ENCODE measurements at places on chromosomes 2 and 18.

- no peak for DNase-seq
These were observed 217.6 kb downstream of the CDH7 start for GRCh38 chr18:65968239-65969004.

DNA sequence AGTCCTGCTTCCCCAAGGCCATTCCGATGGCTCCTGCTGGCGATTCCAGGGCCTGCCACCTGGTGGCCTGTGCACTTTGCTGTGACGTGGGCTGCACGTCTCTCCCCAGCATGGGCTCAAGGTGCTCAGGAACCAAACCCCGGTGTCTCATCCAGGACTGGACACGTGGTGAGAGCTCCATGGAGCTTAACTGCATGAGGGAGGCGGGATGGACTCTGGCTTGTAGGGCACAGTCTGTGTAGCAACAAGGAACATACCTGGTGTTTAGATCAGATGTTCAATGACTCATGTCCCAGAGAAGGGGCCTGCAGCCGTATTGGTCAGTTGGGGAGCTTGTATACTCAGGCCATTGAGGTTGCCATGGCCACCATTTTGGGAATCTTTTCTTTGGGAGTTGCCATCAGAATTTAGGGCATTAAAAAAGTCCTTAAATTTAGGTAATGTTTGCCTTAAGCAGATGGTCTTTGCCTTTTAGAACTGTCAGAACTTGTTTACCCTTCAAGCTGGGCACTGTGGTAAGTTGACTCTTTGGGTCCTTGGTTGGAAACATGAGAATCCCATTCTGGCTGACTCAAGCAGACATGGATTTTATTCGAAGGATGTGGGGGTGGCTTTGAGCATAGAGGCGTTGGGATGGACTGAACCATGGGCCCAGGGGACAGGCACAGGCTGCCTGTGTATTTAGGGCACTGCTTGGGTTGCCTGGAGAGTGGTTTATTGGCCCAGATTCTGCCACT lies 21.0 kb downstream of the AGAP1 start:
- no peak for DNase-seq

DNA sequence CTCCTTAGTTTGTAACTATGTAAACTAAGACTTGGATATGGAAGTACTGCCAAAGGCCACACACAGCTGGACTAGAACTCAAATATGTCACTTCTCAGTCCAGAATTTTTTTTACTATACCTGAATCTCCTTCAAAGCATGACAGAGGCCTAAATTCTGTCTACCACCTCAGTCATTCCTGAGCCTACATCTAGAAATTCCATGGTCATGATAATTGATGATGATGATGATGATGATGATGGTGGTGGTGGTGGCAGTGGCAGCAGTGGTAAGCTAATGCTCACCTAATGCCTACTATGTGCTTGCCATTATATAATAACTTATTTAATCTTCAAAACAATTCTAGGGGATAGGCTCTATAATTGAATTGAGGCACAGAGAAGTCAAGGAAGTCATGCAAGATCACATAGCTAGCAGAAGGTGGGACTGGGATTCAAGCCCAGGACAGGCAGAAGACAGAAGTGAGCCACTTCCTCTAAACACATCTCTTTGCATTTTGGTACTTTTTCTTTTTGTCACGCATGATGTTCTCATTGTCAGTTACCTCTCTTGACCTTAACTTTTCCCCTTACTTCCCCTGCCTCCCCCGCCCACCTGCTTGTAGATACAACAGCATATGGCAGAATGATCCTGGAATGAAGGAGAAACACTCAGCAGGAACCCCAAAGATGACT lies 539.3 kb downstream of the TNS1 start:
- DNase-seq: no peak

DNA sequence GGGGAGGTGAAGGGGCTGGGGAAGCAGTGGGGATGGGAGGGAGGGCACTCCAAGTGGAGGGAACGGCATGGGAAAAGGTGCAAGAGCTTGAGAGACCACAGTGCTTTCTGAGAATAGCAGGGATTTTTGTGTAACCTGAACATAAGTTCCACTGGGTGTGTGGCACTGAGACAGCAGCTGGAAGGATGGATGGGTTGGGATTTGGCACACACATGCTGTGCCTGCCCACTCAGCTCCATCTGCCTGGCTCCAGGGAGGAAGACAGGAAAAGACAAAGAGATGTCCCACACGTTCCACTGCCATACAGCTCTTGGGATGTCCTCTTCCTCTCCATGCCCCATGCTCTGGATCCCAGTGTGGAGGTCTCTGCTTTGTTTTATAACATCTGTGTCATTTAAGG lies 114.1 kb upstream of the TEX51 start:
- no peak for DNase-seq

GRCh38 chr2:228839421-228839876 lies 431.6 kb downstream of the PID1 start:
- DNase-seq: no peak

DNA sequence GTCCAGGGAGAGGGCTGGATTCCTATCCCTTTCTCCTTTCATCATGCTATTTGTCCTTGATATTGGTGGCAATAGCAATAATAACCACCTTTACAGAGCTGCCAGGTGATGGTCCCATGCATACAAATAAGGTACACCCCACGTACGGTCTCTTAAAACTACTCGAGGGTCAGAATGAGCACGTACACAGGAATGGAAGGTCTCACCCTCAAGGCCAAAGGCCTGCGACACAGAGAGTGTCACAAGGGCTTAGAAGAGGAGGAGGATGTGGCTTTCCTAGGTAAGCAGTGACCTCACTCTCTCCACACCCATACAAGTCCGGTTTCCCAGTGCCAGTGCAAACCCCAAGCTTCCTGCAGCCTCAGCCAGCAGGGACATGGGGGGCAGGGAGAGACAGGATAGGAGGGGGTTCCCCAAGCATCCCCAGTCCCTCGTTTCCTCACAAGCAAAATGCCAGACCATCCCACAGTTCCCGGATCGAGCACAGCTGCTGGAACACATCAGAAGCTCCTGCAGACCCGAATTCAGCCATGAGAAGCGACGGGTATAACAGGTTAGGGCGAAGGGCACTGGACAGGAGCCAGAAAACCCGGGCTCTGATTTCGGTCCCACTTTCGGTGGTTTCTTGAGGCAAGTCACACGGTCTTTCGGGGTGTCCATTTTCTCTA lies 49.2 kb downstream of the PLB1 start:
- DNase-seq: no peak

DNA sequence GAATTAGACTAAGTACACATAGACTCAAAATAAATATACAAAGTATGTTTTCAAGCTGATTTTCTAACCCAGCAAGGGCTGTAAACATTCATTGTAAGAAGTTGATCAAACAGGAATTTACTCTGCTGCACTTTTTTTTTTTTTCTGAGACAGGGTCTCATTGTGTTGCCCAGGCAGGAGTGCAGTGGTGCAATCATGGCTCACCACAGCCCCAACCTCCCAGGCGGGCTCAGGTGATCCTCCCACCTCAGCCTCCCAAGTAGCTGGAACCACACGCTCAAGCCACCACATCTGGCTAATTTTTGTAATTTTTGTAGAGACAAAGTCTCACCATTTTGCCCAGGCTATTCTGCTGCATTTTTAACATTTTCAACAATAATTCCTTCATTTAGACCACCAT lies 8.3 kb upstream of the CFLAR start:
- no peak for DNase-seq

DNA sequence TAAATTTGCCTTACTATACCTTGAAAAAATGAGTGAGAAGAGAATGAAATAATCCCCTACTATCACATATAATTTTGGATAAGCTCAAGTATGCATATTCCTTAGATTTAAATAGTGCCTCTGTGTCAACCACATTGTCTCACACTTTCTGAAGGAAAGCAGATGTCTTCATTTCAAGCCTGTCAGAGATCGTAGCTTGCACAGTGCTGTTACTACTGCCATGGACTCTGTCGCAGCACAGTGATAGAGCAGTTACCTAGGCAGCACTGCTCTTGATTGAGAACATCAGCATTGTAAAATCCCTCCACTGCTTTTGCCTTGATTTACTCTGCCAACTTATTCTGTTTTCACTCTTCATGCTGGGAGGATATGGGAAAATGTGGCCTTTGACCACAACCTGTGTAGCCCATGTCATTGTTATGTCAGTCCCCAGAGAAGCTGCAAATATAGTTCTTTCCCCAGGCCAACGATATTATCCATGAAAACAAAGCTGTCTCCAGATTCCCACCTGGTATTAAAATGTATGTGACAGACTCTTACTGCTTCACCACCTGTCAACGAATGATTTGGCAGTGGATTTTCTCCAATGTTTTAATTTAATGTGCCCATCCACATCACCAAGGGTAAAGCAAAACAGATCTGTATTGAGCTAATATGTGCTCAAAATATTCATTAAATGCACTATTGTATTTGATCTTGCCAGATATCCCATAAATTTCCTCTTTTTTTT lies 675.7 kb downstream of the METTL4 start:
- DNase-seq: no peak

DNA sequence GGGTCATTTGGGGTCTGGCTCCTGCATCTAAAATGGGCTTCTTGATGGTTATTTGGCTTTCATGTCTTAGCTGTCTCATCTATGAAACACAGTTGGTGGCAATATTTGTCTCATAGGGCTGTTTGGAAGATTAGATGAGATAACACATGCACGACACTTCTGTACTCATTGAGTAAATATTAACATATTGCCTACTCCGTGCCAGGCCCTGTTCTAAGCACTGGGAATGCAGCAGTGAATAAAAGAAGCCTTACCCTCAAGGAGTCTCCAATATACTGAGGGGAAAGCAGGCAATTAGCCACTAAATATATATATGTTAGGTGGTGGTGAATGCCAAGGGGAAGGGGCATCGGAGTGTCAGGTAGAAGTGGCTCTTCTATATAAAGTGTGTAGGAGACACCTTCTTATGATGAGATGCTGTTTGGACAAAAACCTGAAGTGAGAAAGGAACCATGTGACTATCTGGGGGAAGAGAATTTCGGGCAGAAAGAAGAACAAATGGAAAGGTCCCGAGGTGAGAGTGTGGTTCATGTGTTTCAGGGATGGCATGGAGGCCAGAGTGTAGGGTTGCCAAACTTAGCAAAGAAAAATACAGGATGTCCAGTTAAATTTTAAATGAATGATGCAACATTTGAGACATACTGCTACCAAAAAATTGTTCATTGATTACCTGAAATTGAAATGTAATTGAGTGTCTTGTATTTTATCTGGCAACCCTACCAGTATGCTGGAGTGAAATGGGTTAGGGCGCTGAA lies 11.8 kb downstream of the SLC3A1 start:
- no peak for DNase-seq

DNA sequence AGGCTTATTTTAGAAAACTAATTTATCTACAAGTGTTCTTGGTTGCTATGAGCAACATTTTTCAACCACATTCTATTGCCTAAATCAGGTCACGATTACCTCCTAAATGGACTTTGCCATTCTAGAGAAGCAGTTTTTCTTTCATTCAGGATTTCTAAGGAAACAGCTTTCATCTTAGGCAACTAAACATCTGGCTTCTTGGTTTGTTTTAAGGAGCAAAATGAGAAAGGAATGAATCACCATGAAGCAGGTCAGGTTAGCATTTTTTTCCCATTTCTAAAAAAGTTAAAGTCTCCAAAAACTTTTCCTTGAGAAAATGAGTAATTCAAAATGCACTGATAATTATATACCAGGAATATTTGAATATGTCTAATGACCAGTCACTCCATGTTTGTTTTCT lies 114.8 kb downstream of the GAREM1 start:
- peak; percentile 72 for DNase-seq

DNA sequence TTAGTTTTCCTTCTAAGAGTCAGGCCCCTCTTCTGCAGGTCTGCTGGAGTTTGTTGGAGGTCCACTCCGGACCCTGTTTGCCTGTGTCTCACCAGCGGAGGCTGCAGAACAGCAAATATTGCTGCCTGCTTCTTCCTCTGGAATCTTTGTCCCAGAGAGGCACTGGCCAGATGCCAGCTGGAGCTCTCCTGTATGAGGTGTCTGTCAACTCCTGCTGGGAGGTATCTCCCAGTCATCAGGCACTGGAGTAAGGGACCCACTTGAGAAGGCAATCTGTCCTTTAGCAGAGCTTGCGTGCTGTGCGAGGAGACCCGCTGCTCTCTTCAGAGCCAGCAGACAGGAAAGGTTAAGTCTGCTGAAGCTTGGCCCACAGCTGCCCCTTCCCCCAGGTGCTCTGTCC lies 4.8 kb downstream of the REG1B start:
- DNase-seq: no peak

GRCh38 chr2:213703406-213704098 lies 419.3 kb downstream of the SPAG16 start:
- DNase-seq: no peak

- no peak for DNase-seq
These were observed 28.5 kb downstream of the TMEM131 start for GRCh38 chr2:97967216-97967592.

DNA sequence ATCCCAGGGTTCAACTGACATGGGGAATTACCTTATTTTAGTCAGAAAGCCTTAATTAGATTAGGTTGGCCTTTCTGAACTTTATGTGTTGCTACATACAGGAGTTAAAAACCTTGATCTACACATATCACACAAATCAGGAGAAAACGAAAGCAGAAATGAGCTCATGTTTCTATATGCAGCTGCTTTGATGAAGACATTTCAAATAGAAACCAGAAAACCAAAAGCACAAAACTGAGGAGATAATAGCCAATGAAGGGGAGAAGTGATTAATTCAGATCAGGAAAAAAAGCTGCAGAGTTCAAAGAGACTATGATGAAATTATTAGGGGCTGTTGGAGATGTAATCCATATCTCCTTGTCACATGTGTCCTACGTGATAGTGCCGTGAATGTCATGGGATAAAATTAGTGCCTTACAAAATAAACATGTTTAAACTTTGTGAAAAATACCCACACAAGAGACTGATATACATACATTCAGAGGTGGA lies 255.0 kb downstream of the CAMKMT start:
- no peak for DNase-seq

GRCh38 chr2:23412556-23413155 lies 27.7 kb downstream of the KLHL29 start:
- DNase-seq: peak; percentile 82

GRCh38 chr2:3039188-3040065 lies 338.2 kb downstream of the EIPR1 start:
- no peak for DNase-seq

DNA sequence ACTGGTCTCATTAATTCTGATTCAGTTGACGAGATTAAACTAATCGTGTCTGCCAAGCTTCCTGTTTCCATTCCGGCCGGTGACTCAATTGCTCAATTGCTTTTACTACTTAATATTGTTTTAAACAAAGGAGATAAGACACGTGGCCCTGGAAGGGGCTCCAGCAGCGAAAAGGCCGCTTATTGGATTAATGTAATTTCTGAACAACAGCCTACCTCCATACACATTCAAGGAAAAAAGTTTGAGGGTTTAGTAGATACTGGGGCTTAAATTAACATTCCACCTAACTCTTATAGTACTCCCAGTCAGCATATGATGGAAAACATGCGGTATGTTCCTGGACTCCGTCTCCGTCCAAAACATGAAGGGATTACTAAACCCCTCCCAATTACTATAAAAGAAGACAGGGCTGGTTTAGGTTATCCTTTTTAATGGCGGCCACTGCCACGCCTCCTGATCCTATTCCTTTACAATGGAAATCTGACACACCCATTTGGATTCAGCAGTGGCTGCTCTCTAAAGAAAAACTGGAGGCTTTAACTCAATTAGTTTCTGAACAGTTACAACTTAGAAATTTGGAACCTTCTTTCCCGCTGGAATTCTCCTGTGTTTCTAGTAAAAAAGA lies 27.1 kb downstream of the VPS54 start:
- no peak for DNase-seq

- no peak for DNase-seq
These were observed 2.9 kb downstream of the ALS2 start for GRCh38 chr2:201777869-201778268.
